ENCODE measurements at places on chromosomes 16 and 17.

GRCh38 chr17:8482546-8482945 lies 46.9 kb downstream of the NDEL1 start:
- DNase-seq, result no peak

GRCh38 chr17:71922439-71922838 lies 198.4 kb upstream of the SOX9 start:
- no peak for DNase-seq

- peak; percentile 58 for DNase-seq
These were observed 23.4 kb downstream of the WWOX start for GRCh38 chr16:78122774-78123315.

DNA sequence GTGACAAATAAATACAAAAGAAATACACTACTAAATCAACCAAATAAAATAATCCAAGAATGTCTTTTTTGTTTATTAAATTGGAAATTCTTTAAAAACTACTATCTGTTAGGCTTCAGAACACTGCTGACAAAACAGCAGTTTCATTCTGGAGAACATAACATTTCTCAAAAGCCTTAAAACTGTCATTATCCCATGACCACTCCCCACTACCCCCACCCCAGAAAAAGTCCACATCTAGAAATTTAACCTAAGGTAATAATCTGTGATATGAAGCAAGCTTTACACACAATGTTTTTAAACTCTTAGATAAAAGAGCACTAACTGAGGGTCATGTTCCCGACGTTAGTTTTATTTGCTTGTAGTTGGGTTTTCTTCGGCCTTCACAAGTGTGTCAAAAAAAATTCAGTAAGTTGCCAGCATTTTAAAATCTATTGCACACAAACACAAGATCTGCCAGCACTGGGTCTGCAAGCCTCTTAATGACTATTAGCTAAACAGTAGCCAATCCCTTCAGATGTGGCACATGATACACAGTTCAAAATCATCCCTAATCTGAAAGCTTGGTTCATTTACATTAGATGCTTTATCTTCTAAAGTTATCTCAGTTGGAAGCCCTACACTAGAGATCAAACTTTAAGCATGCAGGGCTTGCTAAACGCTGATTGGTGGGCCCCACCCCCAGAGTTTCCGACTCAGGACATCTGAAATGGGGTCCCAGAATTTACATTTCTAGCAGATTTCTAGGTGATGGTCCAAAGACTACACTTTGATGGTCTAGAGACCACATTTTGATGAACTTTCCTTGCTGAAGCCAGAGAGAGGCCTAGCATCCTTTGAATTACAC lies 75.2 kb downstream of the KANSL1 start:
- no peak for DNase-seq

GRCh38 chr17:75751676-75752404 lies 13.2 kb downstream of the GALK1 start:
- DNase-seq, result no peak

GRCh38 chr17:8946476-8946875 lies 19.0 kb downstream of the PIK3R5 start:
- no peak for DNase-seq

GRCh38 chr17:76405607-76405966 lies 21.2 kb downstream of the SPHK1 start:
- DNase-seq, result no peak

GRCh38 chr17:30586818-30587595 lies 109.8 kb downstream of the GOSR1 start:
- no peak for DNase-seq

DNA sequence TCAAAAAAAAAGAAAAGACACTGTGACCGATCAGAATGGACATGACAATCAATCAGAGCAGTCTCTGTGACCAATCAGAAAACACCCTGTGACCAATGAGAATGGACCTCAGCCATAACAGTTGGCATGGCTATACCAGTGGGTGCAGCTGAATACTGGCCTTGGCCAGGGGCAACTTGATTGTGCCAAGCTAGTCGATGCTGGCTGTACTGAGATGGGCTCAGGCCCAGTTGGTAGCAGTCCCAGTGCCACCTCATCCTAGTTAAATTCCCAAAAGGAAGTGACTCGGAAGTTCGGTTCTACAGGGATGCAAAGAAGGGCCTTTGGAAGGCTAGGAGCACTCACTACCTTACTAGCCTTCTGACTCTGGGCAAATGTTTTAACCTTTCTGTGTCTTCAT lies 37.2 kb upstream of the BCO1 start:
- DNase-seq, result no peak

GRCh38 chr17:31388770-31389656 lies 2.5 kb upstream of the RAB11FIP4 start:
- DNase-seq, result peak; percentile 50

GRCh38 chr17:29042679-29043538 lies at the start of gene PIPOX:
Gene PIPOX (plus strand): TSS chr17:29043141. CDS start chr17:29043226, 85 bp downstream.
- DNase-seq, result no peak

- no peak for DNase-seq
These were observed 204.0 kb downstream of the XYLT1 start for GRCh38 chr16:17266608-17267313.

GRCh38 chr17:73291260-73291801 lies 20.5 kb downstream of the CDC42EP4 start:
- no peak for DNase-seq

- no peak for DNase-seq
These were observed 500.7 kb upstream of the HSBP1 start for GRCh38 chr16:83306961-83307593.

DNA sequence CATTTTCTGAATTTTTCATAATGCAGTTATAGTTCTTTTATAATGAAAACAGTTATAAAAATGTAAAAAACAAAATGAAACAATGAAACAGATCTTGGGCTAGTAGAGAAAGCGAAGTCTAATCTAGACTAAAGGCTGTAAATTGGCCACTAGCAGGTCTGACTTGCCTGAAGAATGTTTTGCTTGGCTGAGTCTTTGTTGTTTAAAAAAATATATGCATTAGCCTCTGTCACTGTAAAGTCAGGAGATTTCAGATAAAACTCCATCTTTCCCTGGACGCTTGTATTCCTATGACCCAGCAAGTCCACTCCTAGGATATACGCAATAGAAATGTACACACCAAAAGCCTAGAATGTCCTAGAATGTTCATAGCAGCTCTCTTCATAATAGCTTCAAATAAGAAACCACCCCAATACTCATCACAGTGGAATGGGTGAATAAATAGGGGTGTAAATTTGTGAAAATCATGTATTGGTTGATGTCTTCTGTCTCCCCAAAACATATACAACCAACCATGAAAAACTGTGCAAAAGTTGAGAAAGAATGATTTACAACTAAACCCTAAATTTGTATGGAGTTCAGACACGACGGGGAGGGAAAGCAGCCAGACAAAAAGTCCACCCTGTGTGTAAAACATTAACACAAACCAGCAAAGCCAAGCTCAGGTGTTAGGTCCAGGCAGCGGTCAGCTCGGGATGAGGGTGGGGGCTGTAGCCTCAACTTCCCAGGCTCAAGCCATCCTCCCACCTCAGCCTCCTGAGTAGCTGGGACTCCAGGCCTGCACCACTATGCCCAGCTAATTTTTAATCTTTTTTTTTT lies 37.7 kb upstream of the MEAK7 start:
- no peak for DNase-seq

- peak; percentile 32 for DNase-seq
These were observed 660.9 kb downstream of the MAF start for GRCh38 chr16:78939597-78939996.

DNA sequence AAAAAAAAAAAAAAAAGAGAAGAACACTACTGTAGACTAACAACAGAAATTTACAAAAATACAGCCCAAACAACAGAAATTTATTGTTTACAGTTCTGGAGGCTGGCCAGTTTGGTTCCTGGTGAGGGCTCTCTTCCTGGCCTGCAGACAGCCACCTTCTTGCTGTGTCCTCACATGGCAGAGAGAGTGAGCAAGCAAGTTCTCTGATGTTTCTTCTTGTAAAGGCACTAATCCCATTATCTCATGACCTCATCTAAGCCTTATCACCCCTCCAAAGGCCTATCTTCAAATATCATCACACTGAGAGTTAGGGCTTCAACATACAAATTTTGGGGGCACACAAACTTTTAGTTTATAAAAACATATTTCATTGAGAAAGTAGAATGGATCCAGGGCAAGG lies 7.3 kb downstream of the ARSG start:
- no peak for DNase-seq

DNA sequence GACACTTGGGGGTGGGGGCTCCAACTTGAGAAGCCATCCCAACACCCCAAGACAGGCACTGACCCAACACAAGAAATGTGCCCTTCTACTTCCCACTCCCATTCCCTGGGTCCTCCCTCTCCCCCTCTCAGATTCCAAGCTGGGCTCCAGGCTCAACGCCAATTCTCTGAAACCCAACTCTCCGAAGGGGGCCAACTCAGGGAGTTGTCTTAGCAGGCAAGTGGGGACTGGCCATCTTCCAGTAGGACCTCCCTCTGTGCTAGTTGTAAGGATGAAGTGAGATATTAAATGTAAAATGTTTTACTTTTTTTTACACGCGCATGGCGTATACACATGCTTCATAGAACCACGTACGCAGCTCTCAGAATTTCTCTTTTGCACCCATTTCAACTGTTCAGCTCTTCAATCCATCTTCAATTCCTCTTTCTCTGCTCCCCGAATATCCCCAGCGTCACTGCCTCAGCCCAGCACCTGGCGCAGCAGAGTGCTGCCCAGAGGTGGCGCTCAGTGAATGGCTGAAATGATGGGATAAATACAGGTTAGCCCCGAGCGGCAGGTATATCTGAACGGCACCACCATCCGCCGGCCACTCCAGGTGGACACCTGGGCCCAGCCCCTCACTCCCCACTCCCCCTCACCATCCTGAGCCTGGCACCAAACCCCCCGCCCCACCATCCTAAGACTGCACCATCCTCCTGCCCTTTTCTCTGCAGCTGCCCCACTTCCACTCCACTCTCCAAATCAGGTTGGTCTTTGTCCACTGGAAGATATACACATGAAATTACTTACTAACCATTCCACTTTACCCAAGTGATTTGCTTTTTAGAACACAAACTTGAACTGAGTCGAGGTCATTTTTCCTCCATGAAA lies 43.9 kb upstream of the TNRC6C start:
- peak; percentile 20 for DNase-seq

DNA sequence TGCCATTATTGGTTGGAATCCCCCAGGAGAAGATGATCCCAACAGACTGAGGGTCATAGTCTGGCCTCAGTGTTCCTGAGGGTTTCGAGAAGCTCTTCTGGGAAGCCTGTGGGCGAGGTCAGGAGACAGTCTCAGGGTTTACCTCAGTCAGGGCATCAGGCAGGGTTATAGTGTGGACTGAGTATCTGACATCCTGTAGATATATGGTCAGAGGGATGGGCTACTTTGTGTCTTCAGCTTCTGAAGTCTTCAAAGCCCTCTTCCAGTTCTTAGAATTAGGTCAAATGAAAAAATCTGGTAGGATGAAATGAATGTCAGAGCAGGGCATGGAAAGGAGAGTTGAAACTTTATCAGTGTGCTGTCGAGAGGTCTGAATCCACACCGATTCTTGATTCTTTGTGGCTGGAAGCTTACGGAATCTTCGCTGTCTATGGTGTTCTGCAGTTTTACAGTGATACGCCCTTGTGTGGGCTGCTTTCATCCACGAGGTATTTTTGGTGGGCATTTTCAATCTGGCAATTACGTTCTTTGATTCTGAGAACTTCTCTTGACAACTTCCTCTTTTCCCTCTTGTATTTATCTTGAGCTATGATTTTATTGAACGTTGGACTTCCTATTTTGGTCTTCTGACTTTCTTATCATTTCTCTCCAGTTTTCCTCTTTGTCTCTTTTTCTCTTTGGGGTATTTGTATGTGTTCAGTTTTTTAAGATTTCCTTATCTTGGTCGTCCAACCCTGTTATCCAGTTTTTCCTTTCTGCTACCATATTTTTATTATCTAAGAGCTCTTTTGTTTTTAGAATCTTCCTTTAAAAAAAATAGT lies 30.4 kb downstream of the BPTF start:
- DNase-seq, result peak; percentile 63

DNA sequence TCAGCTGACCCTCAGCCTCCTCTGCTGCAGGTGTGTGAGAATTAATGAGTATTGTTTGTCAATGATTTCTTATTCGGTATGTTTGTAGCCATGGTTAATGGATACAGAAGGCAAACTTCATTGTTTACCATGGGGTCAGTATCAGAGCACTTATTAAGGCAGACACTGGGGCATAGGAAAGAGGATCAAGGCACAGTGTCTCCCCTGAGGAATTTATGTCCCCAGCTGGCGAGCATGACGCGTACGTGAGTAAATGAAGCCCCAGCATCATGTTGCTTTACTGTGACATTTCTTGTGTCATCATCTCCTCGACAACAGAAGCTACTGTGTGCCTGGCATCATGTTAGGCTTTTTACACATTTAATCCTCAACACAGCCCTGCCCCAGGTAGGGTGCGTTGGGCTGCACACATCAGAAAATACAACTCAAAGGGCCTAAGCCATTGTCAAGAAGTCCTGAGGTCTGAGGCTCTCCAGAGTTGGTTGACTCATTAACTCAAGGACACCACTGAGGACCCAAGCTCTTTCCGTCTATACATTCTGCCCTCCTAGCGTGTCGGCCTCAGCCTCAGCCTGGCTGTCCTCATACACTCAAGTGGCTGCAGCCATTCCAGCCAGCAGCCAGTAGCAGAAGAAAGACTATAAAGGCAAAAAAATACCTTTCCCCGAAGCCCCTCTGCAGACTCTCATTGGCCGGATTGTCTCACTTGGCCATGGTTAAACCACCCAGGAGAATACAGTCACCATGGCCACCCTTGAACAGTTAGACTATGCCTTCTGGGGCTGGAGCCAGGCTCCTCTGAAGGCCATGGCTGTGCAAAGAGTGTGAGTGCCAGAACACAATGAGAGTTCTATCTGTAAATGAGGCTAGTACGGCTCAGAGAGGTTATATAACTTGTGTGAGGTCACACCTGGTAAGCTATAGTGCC lies 13.9 kb upstream of the ZCCHC14 start:
- no peak for DNase-seq

- DNase-seq, result peak; percentile 25
These were observed 576 bp downstream of the EPOP start for GRCh38 chr17:38674014-38674748.

DNA sequence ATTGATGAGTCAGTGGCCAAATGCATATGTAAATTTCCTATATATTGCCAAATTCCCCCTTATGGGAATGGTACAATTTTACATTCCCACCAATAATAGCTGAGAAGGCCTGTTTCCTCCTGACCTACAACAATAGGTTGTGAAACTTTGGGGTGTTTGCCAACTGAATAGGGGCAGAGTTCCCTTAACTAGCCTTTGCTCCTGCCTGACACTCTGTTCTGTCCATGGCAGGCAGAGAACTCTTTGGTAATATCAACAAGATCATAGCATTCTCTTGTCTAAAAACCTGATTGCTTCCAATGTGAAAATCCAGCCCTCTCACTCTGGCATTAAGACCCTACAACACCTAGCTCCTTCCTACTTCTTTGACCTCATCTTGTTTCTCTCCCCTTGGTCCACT lies 149.7 kb downstream of the HAPSTR1 start:
- no peak for DNase-seq

GRCh38 chr16:82146957-82147356 lies 23.1 kb downstream of the MPHOSPH6 start:
- DNase-seq, result no peak

Data from naive B cell (primary cell).